ENCODE measurements at places on chromosomes 5 and 9.
A peak's percentile ranks its signal among the peaks of the same experiment; 100 is the strongest.

DNA sequence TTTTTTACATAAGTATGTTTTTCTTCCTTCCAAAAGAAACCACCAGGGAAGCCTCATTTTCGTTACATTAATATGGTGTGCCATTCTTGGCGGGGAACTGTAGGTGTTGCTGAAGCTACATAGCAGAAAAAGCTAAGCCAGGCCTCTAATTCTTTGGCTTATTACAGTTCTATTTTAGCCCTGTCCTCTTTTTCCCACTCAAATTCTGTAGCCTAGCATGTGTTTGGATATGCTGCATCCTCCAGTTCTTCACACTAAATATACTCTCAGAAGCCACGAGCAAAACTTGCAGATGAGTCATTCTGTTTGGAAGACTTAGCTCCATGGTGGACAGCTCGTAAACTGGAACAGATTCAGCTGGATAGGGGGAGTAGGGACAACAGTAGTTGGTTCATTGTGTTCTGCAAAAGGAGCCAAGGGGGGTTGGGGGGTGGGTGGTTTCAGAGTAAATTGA, 369.4 kb downstream of the TMEM161B start:
- peak; percentile 46 for DNase-seq

- no peak for DNase-seq
These were observed 112.4 kb upstream of the CTSL start for GRCh38 chr9:87613265-87614111.

DNA sequence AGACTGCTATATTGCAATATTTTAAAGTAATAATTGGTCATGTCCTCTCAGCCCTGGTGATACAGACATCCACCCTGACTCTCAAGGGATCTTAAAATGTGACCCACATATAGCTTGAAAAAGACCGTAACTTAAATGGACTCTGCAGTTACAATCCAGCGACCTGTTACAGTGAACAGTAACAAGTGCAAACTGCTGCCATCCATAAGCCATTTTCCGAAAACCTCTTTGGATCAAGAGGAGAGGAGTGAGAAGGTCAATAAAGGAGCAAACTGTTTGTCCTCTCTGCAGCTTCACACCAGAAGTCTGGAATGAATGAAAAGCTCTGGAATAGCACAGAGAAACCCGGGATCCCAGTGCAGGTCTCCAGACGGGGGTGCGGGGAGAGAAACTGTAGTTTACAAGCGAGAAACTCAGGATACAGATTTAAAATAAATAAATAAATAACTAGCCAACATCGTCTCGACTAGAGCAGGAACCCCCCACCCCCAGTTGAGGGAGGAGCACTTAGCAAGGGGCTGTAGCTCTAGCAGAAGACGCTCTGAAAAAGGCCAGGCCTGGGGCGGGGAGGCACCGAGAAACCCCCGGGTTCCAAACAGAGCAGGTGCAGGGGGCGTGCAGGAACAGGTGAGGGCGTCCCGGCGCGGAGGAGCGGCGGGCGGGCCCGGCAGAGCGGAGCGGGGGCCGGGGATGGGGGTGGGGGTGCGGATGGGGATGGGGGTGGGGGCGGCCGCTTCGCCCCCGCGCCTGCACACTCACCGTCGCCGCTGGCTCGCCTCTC, 572 bp downstream of the ZDHHC21 start:
- DNase-seq: peak; percentile 53

DNA sequence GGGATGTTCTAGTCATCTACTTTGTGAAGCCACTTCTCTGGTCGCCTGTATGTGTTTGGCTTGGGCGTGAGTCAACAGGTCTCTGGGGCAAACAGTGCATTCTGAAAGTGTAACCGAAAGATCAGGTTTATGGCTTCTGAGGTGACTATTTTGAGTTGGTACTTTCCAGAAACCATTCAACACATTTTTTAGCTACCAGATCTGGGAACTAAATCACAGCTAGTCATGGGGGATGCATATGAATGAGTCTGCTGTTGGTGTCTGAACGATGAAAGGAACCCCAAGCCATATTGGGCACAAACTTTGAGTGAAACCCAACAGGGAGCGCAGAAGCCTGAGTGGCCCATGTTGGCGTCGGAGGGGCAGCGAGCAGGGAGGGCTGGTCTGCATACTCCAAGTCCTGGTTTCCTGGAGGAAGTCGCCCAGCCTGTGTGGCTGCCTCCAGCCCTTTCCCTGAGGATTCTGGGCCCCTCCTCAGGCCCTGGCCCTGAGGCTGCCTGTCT, 35.3 kb downstream of the UBE2QL1 start:
- DNase-seq: no peak

GRCh38 chr5:132791026-132791425, 14.0 kb upstream of the SEPTIN8 start:
- no peak for DNase-seq

DNA sequence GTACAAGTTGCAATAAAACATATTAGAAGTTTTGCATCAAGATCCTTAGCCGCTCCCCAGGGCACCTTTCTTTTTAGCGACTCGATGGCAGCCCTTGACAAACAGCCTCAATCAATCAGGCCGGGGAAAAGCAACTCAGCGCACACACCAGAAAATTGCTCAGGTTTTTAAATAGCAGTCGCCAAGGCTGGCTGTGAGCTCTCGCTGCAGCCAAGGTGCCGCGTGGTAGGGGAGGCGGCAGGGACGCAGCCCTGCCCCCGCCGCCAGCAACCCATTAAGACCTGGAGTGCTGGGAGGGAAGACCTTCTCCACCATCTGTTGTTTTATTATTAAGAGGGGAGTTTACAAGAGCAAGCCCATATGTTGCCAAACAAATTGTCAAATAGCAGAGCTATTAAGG, 22.6 kb downstream of the ASS1 start:
- DNase-seq: peak; percentile 92

GRCh38 chr5:141821430-141821925, 56.7 kb downstream of the PCDH1 start:
- DNase-seq: peak; percentile 86

GRCh38 chr5:79521156-79521555, 7.2 kb upstream of the HOMER1 start:
- DNase-seq: no peak

GRCh38 chr5:158914008-158915000, 185.4 kb downstream of the EBF1 start:
- DNase-seq: peak; percentile 44

DNA sequence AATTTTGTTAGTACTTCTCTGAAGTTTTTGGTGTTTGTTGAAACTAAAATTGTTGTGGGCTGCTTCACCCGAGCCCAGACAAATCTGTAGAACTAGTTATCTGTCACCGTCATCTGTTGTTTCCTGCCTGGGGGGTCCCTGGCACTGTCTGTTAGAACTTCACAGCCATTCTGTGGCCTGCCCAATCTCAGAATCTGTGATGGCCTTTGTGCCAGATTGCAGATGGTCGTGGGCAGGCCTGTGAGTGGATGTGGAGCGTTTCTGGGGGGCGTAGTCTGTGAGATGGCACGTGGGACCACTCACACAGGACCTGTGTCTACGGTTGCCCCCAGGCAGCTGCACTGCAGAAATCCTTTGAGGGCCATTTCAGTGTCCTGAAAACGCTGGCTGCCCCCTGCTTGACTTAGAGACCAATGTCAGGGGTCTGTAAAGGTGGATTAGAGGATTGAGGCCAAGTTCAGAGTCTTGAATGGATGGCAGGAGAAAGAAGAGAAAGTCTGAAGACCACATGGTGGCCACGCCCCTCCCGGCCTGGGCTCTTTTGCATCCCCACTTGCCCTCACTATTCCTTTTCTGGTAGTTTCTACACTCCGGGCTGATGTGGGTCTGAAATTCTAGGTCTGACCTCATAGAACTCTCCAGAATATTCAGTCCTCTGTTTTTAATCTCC, 38.3 kb downstream of the TRIO start:
- DNase-seq: no peak

DNA sequence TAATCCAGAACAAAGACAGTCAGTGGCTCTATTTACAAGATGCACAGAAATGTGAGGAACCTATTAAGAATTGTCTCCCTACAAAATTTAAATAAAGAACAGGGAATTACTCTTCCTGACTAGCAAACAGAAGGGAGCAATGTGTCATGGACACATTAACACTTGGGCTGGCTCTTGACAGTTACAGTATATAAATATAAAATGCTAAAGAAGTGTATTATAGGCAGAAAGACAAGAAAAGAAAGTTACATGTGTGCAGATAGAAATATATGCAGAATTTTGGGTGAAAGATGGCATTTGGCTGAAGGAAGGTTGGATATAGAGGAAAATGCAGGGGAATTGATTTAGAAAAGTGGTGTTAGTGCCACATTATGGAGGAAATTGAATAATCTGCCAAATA, 2257.1 kb upstream of the ACO1 start:
- DNase-seq: no peak

- DNase-seq: no peak
These were observed 176.9 kb downstream of the PALM2AKAP2 start for GRCh38 chr9:109956717-109957440.

All from G401 (cell line).